ENCODE measurements at places on chromosomes 6 and 20.

- peak; percentile 68 for DNase-seq
Observed at GRCh38 chr6:43737272-43738081, 32.5 kb upstream of the VEGFA start.

DNA sequence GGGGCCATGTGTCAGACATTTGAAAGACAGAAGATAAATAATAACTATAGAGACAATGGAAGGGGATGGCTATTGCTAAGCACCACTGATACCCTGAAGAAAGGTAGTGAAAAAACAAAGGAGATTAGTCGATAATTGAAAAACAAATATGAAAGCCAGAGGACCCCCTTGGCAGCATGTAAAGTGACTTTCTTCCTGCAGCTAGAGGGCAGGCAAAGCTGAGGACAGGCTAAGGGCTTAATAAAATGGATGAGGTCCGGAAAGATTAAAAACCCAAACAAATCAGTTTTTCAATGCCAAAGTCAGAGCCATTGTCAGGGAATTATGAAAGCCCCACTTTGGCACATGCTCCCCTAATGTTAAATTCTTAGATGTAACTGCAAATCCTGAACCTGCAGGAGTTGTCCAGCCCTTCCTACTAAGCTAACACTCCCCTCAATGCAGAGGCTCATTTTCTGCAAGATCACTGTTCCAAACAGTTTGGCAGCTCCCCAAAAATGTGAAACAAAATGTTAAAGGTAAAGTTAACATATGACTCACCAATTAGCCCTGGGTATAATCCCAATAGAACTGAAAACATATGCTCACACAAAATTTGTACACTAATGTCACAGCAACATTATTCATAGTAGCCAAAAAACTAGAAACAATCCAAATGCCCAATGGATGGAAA is 1177.9 kb downstream of the GRIK2 start:
- no peak for DNase-seq

DNA sequence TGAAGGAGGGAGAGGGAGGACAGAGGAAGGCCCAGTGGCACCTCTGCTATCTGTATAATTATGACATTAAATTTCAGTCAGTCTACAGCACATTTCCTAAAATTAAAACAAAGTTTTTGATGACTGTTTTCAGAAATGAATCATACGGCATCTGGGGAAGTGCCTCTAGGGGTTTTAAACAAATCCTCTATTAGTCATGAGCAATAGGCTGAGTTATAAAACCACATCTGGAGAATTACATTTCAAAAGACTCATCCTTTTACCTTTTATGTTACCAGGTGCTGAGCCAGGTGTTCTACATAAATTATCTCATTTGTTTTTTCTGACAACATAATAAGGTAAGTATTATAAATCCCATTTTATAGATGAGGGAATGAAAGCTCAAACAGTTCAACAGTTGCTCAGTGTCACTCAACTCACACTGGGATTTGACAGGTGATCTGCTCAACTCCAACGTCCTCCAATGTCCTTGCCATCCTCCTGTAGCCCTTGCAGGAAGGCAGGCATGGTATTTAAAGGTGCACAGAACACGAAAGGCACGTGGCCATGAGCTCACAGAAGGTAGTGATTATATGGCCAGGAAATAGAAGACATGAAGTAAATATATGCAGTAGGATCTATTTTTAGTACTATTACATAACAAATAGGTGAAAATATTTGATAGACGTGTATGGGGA is 184.2 kb upstream of the MAN1A1 start:
- DNase-seq = no peak

DNA sequence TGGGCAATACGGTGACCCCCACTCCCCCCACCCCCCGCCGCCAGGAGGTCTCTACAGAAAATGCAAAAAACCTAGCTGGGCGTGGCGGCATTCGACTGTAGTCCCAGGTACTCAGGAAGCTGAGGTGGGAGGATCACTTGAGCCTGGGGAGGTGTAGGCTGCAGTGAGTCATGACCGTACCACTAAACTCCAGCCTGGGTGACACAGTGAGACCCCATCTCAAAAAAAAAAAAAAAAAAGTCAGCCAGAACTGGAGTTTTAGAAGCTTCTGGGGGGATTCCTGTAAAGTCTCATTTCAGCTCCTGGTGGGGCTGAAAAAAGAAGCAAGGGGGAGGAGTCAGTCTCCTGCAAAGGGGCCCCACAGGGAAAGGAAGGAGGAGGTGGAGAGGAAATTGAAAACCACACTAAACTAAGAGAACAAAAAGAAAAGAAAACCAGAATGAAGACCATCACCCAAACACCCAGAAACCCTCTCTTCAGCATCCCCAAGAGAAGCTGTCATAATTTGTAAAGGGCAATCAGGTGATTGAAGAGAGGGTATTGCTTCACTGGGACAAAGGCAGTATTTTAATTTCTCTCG is 50.4 kb downstream of the NOL4L start:
- DNase-seq = no peak

GRCh38 chr20:50394569-50394968 is 115.6 kb upstream of the PTPN1 start:
- DNase-seq = no peak

GRCh38 chr6:42340511-42340910 is 111.2 kb downstream of the TRERF1 start:
- no peak for DNase-seq

DNA sequence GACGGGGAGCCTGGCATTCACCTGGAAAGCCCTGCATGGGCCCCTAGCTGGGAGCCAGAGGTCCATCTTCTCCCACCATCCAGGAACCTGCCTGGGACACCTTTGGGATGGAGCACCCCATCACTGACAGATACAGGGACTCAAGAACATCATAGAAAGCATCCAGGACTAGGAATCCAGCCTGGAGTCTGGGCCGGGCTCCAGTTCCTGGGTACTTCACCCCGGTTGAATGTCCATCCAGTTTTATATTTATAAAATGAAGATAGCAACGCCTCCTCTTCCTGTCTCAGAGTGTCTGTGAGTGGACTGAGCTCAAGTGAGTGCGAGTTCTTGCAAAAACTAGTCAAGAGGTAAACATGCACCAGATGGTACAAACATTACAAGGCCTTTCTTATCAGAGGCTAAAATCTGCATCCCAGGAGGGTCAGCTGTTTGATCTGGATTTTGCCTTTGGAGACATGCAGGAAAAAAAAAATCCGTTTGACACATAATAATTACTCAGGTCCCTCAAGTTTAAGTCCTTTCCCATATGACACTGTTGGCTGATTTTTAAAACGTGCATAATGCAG is 27.4 kb downstream of the ZC3H12D start:
- DNase-seq = no peak

- DNase-seq = no peak
Observed at GRCh38 chr20:4021906-4022305, 6.5 kb upstream of the RNF24 start.

DNA sequence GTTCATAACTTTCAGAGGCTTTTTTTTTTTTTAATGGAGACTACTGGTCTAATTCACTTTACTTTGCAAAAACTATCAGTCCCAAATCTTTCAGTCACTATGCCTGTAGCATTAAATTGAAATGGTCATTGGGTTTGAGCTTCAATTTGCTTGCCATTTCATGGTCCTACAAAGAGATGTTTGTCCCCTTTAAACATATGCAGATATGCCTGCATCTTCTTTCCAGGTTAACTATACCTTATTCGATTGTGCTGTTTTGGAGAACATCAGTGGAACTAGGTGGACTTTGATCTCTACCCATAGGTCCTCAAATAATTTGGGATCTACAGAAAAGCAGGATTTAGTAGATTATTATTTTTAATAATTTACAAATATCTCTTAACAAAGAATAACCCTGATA is 4.6 kb downstream of the POU3F2 start:
- no peak for DNase-seq

DNA sequence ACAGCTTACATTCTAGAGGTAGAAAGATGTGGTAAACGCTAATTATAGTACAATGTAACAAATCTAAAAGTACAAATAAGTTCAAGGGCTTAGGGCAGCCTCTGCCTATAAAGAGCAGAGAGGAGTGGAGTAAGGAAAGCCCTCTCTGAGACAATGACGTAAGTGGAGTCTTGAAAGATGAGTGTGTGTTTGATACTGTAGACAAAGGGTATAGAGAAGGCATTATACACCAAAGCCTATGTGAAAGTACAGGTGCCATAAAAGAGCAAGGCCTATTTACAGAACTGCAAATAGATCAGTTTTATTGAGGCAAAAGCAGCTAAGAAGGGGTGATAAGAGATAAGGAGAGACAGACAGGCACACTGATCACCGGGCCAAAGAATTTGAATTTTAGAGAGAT is 10.9 kb downstream of the GOPC start:
- DNase-seq = no peak

DNA sequence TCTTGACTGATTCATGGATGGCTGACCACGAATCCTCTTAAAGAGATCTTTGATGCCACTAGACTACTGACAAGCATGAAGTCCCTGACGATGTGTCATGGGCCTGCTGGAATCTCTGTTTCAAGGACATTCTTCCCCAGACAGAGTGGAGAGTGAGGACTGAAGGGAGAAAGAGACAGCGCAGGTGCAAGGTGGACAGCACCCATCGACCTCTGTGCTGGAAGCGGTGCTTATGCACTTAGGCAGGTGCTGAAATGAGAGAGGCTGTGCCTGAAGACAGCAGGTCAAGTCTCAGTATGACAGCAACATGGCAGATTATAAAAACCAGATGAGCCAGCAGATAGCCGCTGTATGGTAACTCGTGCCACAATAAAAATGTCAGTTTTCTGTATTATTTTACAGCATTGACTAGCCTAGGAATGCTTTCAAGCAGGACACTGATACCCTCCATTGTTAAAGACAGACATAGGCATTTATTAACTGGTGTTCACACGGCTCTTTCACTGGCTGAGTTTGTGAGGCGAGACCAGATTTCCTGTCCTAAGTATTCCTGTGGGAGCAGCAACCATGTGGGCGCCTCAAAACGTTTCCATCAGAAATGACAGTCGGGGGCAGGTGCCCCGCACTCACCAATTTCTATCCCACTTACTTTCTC is 47.5 kb downstream of the FOXC1 start:
- DNase-seq = no peak

GRCh38 chr6:22766979-22767378 is 197.6 kb downstream of the HDGFL1 start:
- DNase-seq = no peak

DNA sequence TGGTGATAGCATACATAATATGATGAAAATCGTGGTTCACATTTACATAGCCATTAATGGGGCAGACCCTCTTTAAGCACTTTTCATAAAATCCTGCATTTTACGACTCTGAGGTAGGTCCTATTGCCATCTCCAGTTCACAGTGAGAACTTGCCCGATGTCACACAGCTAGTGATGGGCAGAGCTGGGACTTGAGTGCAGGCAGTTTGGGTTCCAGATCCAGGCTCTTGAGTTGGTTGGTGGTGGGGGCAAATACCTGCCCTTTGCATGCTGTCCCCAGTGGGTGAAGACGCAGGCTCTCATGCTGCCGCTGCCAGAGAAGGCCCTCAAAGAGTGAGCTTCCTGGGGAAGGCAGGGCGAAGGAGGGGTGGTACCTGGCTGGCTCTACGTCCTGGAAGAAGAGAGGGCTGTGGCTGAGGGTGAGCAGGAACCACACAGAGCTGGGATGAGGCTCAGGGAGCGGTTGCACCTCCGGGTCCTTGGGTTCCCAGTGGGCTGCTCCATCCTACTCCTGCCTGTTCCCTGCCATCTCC is 6.1 kb upstream of the BAK1 start:
- DNase-seq = no peak

- DNase-seq = peak; percentile 12
Observed at GRCh38 chr6:2940010-2940850, 31.1 kb downstream of the SERPINB6 start.

GRCh38 chr6:131122007-131122406 is 13.3 kb upstream of the AKAP7 start:
- no peak for DNase-seq

GRCh38 chr6:135990439-135990838 is 138.9 kb downstream of the PDE7B start:
- no peak for DNase-seq

GRCh38 chr6:128275681-128276080 is 244.7 kb downstream of the PTPRK start:
- no peak for DNase-seq

GRCh38 chr20:43916073-43916880 is 1.6 kb downstream of the TOX2 start:
- peak; percentile 71 for DNase-seq

GRCh38 chr6:78709021-78709420 is 158.3 kb upstream of the IRAK1BP1 start:
- DNase-seq = no peak

- no peak for DNase-seq
Observed at GRCh38 chr6:6882592-6882991, 225.2 kb upstream of the RREB1 start.

DNA sequence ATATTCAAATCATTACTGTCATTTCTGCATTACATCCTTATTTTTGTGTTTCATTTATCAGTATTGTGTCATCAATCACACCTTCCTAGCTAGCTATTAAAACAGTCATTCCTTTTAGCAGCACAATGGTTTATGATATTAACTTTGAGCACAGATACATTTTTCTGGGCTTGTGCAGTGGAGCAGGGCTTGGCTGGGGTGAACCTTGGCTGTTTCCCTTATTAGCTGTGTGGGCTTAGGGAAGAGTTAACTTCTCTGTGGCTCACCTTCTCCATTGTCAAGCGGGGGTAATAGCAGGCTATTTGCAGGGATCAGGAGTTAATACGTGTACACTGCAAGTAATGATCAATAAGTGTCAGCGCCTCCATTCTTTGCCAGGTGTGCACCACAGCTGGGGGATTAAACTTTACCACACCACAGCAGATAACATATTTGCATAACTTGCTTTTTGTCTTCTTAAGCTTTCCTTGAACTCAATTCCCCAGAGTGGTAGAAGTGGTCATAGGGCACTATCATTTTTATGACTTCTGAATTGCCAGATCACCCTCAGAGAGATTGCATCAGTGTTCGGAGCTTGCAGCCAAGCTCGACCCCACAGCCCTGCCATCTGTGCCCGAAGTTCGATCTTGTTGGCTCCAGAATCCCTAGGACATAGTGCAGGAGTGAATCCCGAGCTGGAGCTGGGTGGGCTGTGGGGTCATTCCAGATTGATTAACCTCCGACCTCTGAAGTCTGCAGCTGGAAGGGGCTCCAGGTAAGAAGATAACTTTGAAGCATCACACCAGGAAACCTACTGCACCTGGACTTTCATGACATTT is 1.5 kb upstream of the PYGB start:
- no peak for DNase-seq

DNA sequence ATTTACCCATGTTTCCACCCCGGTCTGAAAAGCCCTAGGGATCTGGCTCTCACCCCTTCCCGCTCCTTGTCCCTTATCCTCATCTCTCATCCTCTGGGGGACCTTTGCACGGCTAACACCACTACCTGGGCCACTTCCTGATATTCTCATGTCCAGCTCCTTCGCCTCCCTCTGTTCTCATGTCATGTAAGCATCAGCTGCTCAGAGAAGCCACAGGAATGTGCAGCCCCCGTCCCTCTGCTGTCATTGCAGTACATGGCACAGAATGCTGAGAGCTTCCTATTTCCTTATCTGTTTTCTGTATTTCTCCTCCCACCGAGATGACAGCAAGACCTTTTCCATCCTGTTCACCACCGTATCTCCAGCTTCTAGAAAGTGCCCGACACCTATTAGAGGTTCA is 102.4 kb downstream of the MTHFD1L start:
- DNase-seq = no peak
